ENCODE measurements at places on chromosomes 13 and 19.

GRCh38 chr13:91312324-91312723 is 35.2 kb upstream of the MIR17HG start:
- no peak for DNase-seq

GRCh38 chr19:41019346-41019745 is 28.3 kb downstream of the CYP2B6 start:
- DNase-seq, result no peak

- DNase-seq, result no peak
These were observed 58.7 kb downstream of the TEX26 start for GRCh38 chr13:30991184-30991583.

- no peak for DNase-seq
These were observed 32.9 kb upstream of the OXGR1 start for GRCh38 chr13:97027162-97027554.

DNA sequence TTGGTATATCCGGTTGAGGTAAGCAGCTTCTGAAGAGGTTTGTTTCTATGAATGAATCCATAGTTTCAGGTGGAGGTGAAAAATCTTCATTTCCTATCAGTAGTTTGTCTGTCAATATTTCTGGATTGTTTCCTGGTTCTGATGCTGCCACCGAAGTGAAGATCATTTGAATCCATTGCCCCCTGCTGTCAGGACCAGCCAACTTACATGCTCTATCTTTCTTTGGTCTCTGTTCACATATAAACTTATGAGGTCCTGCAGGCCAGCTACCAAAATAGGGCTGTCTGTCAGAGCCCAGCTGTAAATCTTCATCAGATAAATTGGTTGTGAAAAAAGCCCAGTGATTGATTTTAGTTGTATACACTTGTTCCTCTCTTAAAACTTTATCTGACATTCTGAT is 15.2 kb upstream of the N4BP2L1 start:
- DNase-seq, result no peak

DNA sequence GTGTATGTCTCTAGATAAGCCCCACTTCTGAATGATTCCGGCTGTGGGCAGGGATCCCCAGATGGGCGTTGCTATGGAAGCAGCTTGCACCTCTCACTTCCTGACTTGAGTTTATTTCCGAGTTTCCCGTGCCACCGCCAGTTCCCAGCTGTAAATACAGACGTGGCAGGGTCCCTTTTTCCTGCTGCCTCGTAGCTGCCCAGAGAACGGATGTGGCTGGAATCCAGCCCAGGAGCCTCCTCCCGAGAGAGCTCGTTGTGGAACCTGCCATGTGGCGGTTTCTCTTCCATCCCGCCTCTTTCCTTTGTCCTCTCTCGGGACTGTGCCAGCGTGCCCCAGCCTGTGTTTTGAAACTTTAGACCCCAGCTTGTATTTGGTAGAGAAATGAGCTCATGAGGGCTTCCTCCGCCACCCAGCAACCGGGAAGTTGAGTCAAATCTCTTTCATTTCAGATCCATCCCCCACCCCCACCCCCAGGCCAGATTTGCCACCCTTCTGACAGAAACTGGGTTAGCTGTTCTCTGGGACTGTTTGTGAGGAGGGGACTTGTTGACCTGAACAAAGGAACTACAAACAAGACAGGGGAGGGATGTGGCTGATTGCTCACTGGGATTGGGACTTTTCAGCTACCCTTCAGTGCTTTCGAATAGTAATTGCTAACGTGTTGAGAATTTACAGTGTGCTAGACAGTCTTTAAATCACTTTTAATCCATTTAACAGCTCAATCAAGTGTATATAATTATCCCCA is 96.6 kb downstream of the SIPA1L3 start:
- DNase-seq, result peak; percentile 85

GRCh38 chr19:14117668-14118164 is at the start of gene PRKACA:
Gene PRKACA (minus strand): TSS chr19:14117762. CDS start chr19:14117547, 215 bp downstream.
- DNase-seq, result peak; percentile 99

DNA sequence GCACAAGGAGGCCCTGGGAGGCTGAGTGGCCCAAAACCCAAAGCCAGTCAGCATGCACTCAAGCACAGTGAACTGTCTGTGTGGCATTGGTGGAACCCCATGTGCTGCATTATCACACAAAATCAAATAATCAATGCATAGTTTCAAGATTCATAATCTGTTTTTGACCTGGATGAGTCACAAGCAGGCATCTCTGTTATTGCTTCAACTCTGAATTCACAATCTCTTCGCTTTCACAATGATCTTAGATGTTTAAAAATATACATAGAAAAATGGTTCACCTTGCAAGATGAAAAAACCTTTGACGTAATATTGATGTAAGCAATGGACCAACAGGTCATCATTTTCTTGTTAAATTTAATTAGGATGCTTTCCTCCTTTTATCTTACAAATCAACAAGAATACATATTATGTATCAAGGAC is 455.4 kb downstream of the IRS2 start:
- DNase-seq, result no peak

DNA sequence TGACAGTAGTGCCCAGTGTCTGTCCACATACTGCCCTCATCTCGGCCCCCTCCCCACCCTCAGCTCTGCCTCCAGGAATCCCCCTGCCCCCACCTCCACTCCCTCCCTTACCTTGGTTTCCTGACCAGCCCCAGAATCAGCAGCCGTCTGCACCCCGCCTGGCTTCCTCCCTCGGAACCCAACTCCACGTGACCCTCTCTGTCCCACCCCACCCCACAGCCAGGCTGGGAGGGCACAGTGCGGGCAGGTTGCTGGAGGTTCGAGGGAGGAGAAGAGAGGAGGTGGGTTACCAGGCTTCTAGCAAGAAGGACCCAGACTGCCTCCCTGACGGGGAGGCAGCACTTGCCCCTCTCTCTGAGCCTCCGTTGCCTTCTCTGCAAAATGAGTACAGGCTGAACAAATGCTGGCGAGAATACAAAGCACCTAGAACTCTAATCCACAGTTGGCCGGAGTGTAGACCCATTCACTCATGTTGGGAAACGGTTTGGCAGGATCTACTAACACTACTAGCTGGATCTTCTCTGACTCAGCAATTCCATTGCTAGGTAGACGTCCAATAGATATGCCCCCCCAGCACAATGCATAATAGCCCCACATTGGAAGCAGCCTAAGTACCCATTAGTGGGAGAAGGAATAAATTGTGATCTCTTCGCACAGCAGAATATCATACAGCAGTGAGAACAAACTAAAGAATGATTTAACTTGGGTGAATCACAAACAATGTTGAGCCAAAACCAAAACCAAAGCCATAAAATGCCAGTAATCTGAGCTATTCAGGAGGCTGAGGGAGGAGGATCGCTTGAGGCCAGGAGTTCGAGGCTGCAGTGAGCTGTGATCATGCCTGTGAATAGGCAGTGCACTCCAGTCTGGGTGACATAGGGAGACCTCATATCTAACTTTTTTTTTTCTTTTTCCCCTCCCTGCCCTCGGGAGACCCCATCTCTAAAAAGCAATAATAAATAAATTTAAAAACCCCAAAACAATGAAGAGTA is at the start of gene RASAL3:
Gene RASAL3 (minus strand): TSS at position 151 of the 992 bp plus-strand sequence. CDS start 186 bp downstream, outside the sequence.
- DNase-seq, result no peak

DNA sequence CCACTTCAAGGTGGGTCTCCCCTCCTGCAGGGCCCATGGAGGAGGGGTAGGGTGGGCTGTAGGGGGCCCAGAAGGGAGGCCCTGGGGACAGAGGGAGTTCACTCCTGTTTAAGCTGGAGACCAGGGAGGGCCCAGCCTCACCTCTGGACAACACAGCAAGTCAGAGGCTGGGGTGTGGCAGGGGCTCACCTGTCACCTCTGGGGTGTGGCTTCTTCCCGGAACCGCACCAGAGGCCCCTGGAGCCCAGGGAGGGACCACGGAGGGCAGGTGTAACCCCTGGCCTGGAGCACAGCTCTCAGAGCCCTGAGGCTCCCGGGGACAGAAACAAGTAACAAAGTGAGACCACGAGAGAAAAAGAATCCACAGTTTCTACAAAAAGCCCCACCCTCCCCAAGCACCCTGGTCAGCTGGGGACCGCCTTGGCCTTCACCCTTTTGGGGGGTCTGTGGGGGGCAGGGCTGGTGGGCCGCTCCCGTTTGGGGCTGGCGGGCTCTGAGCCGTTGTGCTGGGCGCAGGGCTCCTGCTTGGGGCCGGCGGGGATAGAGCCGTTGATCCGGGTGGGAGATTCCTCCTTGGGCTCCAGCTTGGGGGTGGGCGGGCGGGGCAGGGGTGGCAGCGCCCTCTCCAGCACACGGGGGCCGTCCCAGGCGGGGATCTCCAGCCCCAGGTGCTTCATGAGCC is 8.0 kb downstream of the SIRT6 start:
- DNase-seq, result no peak

- no peak for DNase-seq
These were observed 158.7 kb downstream of the VWA8 start for GRCh38 chr13:41802043-41802683.

GRCh38 chr19:48059331-48059730 is 15.5 kb upstream of the CABP5 start:
- no peak for DNase-seq

- DNase-seq, result no peak
These were observed 60.9 kb upstream of the ZNF527 start for GRCh38 chr19:37309834-37310575.

- DNase-seq, result no peak
These were observed 98.8 kb downstream of the SOX1 start for GRCh38 chr13:112165712-112166111.

- DNase-seq, result no peak
These were observed 187.5 kb upstream of the GPC6 start for GRCh38 chr13:93039131-93039530.

GRCh38 chr13:107203146-107203847 is 635.4 kb upstream of the ARGLU1 start:
- no peak for DNase-seq

DNA sequence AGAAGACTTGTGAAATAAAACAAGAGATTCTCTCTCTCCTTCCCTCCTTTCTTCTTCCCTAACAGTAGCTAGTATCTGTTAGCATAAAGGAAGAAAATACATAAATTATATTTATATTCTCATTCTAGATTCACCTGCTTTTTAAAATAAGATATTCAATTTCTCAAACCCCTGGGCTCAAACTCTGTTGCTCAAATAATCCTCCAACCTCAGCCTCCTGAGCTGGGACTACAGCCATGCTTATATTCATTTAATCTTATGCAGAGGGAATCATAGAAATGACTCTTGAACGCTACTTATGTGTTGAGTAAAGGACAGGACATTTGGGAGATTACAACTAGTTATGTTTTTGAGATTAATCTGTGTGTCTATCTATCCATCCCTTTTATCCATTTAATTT is 56.2 kb downstream of the GPC5 start:
- no peak for DNase-seq

- DNase-seq, result no peak
These were observed 7.7 kb upstream of the CSNK1G2 start for GRCh38 chr19:1933244-1933643.

DNA sequence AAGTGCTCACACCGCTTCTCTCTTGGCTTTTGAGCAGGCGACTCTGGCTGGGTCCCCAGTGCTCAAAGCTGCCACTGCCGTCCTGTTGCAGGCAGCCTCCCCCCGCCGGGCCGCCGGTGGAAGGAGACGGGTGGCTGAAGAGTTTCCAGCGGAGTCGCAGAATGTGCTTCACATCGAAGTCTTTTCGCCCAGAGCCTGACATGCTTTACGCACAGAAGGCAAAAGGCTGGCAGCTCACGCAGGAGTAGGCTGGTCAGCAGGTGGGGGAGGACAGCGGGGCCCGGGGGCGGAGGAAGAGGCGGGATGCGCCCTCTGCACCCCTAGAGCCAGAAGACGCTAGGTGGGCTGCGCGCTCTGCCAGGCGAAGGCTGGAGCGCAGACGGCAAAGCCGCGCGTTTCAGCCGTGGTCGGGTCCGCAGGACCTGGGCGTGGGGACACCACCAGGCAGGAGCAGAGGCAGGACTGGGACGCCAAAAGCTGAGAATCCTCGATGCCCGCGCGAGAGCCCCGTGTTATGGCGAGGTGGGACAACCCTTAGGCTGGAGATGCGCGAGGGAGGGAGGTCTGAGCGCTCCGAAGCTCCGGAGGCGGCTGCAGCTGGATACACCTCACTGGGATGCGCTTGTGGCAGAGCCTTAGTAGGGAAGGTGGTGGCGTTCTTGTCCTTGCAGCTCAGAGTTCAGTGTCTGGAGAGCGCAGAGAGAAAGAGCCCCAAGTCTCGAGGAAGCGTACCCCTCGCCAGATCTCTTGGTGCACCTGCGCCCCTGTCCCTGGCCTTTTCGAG is at the start of gene ATXN8OS:
Gene ATXN8OS (plus strand): TSS at position 329 of the 784 bp plus-strand sequence.
- DNase-seq, result no peak

- DNase-seq, result peak; percentile 91
These were observed 1774.6 kb upstream of the PCDH20 start for GRCh38 chr13:63190219-63190618.

DNA sequence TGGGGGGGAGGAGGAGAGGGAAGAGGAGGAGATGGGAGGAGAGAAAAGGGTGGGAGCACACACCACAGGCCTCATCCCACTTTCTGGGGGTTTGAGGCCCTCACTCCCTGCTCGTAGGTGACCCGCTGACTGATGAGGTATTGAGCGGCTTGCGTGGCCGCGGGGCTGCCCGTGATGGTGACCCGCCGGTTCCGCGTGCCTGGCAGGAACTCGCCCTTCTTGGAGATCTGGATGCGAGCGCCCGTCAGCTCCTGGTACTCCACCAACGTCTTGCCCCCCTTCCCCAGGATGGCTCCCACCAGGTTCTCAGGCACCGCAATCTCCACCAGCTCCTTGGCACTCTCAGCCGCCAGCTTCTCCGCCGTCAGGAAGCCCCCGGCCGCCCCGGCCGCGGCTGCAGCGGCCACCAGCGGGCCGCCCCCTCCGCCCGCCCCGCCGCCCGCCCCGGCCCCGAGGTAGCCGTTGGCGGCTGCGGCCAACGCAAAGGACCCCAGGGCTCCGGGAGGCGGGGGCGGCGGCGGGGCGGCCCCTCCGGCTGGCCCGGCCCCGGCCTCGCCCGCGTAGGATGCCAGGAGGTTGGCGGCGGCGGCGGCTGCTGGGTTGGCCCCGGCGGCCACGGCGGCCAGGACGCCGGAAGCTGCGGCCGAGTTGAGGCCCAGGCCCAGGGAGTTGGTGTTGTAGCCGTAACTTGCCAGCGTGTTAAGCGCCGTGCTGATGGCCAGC is 25.4 kb upstream of the NANOS2 start:
- no peak for DNase-seq

DNA sequence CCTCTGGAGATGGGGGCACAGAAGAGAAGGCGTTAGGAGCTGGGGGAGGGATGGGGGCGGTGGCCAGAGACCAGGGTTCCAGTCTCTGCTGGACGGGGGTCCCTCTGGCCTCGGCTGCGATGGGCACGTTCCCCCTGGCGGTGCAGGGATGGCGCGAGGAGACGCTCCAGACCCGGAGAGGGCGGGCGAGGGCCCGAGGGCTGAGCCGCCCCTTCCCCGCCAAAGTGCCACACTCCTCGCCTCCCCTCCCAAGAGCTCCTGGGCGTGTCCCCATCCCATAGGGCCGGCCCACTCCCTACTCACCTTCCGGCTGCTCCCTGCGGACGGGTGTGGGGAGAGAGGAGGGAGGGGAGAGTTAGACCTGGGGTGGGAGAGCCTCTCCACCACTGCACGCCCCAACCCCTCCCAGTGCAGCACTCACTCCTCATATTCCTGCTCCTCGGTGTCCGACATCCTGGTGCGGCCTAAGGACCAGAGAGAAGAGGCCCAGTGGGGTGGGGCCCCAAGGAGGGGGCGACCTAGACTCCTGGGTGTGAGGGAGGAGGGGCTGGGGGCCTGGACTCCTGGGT is 2.2 kb downstream of the TNNT1 start:
- peak; percentile 79 for DNase-seq
